Esophagus squamous epithelium (tissue), 5 donors: ENCODE measurements at places on chromosomes 2 and 18. TPM values are rescaled to one million over a fixed set of nuclear protein-coding genes. Genes with fewer than 3 reads are reported as not detected.

Gene LRRFIP1
- 152 TPM for total RNA-seq

Gene DSG2
- 7.3 TPM for total RNA-seq

GRCh38 chr2:216343221-216343980, 28.9 kb downstream of the MARCHF4 start:
- DNase-seq, result no peak

DNA sequence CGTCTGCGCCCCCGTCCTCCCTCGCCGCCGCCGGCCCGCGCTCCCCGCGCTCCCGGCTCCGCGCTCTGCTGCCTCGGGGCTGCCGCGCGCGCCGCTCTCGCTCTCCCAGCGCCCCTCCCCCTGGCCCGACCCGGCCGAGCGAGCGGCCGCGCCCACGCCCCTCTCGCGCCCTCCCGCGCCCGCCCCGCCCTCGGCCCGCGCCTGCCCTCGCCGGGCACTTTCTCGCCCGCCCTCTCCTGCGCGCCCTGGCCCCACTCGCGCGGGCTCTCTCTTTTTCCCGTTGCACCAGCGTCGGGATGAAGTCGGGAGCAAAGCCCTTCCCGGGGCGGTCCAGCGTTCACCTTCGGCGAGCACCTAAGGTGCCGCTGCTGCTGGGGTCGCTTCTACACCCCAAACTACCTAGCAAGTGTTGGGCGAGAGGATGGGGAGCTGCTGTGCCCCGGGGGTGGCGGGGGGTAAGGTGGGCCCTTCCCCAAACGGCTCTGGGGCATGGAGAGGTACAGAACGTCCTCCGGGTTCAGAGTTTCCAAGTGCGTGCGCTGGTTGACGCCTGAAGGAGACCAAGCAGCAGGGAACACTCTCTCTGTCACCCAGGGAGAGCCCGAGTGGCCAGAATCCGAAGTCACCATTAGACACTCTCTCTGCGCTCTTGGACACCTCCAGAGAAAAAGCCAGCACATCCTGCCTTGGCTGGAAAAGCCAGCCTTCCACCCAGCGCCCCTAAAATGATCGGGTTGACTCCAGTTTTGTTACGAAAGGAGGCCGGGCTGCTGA, at the start of gene COLEC12:
Gene COLEC12 (minus strand): TSS at position 70 of the 774 bp plus-strand sequence. CDS start 187 bp downstream, outside the sequence.
- no peak for DNase-seq

- no peak for DNase-seq
Measured at GRCh38 chr2:181648478-181649155, 8.3 kb downstream of the CERKL start.

Gene POTEI
- not detected for total RNA-seq

DNA sequence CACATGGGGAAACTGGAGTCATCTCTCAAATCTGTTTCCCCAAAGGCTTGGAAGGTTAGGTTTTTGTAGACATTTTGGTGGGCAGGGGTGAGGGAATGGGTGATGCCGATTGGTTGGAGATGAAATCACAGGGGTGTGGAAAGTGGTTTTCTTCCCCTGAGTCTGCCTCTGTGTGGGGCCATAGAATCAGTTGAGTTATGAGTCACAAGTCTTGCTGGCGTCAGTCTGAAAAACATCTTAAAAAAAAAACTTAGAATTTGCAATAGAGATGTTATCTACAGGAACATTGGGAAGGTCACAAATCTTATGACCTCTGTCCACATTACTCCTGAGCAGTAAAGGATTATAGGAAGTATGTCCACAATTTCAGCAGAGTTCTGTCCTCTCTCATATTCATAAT, 314.6 kb downstream of the CNTNAP5 start:
- no peak for DNase-seq

DNA sequence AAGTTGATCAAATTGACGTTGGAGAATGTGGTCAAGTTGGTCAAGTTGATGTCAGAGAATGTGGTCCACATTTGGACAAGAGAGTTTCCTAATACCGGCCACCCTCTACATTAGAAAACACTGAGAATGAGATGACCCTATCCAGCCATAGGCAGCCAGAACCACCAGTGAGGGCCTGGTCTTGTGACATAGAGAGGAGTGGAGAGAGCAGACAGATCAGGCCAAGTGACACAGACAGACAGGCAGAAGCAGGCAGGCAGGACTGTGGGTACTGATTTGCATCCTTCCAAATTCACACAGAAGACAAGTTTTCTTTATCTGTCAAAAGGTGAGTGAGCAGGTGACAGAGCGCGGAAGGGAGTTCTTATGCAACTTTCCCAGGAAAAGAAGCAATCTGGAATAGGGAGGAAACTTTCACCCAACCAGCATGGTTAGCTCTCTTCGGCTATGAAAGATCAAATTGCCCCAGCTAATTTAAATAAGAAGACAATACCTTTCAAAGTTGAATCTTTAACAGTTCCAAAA, 109.1 kb upstream of the PID1 start:
- DNase-seq, result no peak
